Activated T-cell treated with anti-CD3 and anti-CD28 coated beads, Interleukin-2, amount 50 U/mL, for 24 hours (primary cell): ENCODE measurements at places on chromosomes 5 and 9.
A peak's percentile ranks its signal among the peaks of the same experiment; 100 is the strongest.

- no peak for DNase-seq
These were observed 227.8 kb upstream of the TBCA start for GRCh38 chr5:78003919-78004318.

GRCh38 chr9:129725795-129726251, 27.0 kb downstream of the PTGES start:
- no peak for DNase-seq

- no peak for DNase-seq
These were observed 60.1 kb upstream of the ITGA1 start for GRCh38 chr5:52727576-52727975.

GRCh38 chr5:81513982-81514381, 120.0 kb upstream of the ACOT12 start:
- DNase-seq = no peak

GRCh38 chr5:123450640-123451039, 27.4 kb upstream of the CEP120 start:
- no peak for DNase-seq

DNA sequence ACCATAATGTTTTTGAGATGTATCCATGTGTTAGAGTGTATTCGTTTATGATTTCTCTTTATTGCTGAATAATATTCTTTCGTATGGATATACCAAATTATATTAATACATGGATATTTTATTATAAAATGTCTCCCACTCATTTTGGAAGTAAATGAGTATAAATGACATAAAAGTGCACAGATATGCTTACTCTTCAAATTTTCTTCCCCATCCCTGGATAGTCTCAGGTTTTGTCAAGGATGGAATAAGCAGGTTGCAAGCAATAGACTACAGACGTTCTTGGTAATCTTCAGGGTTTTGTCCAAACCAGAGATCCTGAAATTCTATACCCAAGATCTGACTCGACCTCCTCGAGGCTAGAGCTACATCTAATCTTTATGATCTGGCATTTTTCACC, 50.7 kb downstream of the NIPAL4 start:
- no peak for DNase-seq

GRCh38 chr5:7000310-7000709, 287.1 kb downstream of the TENT4A start:
- no peak for DNase-seq

DNA sequence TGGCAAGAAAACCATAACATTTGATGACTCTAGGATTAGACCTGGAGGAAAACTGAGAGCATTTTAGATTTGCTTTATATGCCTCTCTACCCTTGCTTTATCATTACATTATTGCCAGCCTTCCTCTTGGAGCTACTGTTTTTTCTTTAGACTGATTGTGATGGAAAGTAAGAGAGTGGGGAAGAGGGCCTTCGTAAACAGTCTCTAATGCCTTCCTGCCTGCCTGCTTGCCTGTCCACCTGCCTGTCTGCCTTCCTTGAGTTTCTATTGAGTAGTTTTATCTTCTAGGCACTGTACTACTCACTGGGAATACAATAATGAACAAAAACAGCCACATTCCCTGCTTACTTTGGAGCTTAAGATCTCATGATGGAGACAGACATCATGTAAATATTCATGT, 189.3 kb downstream of the TRPM3 start:
- DNase-seq = no peak

GRCh38 chr9:82410866-82411265, 422.3 kb downstream of the SPATA31D1 start:
- no peak for DNase-seq

DNA sequence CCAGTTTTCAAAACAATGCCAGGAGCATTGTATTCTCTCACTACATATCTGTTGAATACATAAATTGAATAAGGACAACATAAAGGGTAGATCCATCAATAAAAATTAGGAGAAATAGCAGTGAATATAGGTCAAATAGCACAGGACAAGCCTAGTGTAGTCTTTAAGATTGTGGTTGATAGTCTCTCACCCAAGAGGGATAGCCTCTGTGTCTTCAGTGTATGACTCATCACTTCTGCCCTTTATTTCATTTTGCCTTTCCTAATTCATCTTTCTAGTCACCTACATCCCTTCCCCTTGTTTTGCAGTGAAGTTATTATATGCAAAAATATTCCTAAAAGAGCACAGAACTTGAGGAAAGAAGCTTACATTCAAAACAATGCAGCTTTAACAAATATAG, 335.0 kb upstream of the TUSC1 start:
- DNase-seq = no peak

- peak; percentile 49 for DNase-seq
These were observed 16.0 kb downstream of the TRMO start for GRCh38 chr9:97906236-97906831.

DNA sequence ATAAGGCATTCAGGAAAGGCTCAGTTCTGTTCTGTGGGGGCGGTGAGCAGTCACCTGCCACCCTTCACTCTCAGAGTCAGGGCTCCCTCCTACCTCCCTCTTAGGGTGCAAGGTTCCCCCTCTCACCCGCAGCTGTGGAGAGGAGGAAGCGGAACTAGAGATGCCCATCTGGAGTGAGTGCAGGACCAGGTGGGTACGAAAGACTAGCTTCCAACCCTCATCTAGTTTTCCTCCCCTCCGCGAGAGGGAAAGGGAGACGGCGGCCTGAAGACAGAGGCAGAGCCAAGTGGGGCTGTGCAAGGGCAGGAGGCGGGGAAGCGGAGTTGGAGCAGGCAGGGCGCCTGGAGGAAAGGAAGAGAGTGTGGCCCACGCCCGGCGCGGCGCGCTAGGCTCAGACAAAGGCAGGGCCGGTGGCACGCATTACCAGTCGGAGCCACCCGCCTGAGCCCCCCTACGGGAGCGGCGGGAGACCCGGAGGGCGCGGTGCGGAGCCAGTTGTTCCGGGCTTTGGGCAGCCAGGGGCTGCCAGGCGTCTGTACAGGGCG, 7.3 kb downstream of the PRR7 start:
- no peak for DNase-seq

DNA sequence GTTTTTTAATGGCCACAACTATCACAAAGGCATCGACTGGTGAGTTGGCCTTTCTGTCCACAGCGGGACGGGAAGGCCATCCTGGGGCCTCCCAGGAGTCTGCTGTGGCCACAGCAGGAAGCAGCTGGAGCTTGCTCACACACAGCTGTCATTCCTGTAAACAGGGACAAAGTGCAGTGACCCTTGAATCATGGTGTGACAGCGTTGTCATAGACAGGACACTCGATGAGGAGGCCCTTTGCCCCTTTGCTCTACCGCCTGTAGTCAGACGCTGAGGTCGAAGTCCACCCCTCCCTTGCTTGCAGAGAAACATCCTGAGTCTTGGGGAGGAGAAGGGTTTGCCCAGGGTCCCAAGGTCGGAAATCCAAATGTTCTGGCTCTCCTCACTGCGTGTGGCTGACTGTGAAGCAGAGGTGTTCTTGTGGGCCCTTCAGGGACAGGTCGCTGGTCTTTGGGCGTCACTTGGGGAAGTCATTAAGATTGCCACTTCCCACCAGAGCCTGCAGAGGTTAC, 35.1 kb downstream of the NDST1 start:
- DNase-seq = no peak

DNA sequence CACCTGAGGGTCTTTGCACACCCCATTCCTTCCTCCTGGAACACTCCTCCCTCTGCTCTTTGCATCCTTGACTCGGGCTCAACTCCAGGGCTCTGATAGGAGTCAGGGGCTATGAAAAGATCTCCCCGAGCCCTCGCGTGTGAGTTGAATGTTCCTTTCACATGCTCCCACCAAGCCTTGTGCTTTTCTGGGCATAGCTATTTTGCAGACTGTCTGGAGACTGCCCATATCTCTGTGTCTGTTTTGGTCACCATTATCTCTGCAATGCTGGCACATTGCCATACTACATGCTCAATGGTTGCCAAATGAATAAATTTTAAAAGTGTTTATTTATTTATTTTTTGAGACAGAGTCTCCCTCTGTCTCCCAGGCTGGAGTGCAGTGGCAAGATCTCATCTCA, 56.9 kb upstream of the PLPP1 start:
- DNase-seq = no peak

DNA sequence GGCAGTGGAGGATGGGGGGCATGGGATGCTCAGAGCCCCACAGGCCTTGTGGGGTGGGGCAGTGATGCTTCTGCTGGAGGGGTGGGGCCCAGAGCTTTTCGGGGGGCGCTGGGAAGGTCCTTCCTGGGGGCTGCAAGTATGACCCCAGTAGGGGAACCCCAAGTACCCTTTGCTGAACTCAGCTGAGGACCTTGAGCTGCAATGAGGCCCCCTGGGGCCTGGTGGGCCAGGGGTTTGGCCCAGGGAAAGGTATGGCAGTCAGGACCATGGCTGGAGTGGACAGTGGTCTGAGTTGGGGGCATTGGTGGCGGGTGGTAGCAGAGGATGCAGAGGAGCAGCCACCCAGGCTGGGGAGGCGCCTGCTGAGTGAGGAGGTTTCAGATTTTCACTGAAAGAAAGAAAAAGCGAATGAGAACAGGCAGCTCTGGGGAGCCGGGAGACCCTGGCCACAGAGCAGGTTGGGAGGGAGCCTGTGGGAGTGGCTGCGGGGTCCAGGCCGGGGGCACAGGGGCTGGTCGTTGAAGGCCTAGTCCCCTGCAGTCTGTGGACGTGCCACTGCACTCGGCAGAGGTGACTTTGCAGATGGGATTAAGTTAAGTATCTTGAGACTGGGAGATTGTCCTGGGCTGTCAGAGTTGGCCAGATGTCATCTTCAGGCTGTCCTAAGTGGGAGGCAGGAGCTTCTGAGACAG, 19.2 kb downstream of the WNK2 start:
- no peak for DNase-seq

DNA sequence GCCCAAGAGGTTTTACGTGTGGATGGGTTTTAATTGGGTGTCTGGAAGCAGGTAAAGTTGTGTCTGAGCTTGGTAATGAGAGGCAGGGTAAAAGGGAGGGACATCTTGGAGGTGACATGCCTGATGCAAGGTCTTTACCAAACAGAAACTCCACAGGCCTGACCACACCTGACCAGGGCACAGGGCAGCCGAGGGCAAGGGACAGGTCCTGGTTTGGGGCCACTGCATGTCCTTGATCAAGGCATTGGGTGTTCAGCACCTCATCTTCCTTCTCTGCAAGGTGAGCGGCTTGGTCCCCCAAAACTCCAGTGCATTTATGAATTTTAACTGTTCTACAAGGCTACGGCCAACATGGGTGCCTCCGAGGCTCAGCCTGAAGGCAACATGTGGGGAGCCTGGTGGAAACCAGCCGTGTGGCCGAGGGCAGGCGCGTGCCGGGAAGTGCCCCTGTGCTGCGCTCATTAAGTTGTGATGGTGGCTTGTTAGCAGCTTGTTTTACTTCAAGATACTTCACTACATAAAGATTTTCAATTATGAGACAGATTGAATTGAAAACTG, 30.7 kb upstream of the LPCAT1 start:
- no peak for DNase-seq

DNA sequence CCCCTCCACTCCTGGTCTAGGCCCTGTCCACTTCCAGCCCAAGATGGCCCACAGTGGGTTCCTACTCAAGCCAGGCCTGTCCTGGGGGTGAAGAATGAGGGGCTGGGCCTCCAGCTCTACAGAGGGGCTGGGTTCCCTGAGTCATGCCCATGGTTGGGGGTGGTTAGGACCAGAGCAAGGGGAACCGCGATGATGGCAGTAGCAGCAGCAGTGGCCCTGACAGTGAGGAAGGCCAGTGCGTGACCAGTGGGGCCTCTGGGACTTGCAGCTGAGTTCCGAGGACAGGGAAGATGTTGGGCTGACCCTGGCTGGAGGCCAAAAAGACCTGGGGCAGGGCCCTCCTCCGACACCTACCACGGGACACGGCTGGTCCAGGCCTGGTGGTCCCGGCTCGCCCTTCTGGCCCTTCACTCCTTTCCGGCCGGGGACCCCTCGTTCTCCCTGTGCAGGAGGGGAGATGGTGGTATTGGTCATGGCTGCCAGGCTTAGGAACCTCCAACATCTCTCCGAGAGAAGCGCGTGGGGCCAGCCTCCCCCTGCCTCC, 9.2 kb upstream of the PHYKPL start:
- no peak for DNase-seq

DNA sequence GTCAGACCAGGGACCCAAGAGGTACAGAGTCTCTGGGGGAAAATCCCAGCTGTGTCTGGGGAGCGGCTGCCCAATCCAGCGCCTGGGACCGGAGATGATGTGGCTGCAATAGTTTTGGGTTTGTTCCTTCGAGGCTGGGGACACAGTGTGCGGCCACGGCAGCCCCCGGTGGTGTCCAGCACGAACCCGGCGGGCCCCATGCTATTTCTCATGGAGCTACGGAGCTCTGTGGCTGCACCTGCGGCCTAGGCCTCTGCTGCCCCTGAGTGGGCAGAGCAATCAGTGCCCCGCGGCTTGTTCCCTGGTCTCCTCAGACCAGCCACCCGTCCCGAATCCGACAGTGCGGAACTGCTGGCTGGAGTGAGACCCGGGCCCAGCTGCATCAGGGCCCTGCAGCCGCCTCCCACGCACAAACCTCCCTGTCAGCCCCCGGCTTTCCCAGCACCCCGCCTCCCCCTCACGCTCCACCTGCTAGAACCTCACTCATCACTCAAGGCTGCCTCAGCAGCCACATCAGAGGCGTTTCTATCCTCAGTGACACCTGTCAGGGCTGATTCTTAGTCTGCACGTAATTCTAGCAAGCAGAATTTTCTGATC, 29.0 kb downstream of the SARDH start:
- DNase-seq = peak; percentile 62

GRCh38 chr9:117354244-117354847, 60.5 kb downstream of the ASTN2 start:
- DNase-seq = no peak

- DNase-seq = no peak
These were observed 50.3 kb downstream of the NSD1 start for GRCh38 chr5:177183766-177184360.

- peak; percentile 78 for DNase-seq
These were observed at the start of gene NKD2 for GRCh38 chr5:1008451-1009358. Gene NKD2 (plus strand): TSS chr5:1008802. CDS start chr5:1009058, 256 bp downstream.

GRCh38 chr5:126641387-126641786, 40.6 kb downstream of the PHAX start:
- no peak for DNase-seq

- DNase-seq = no peak
These were observed 1383.5 kb downstream of the PTPRD start for GRCh38 chr9:9229269-9229668.

DNA sequence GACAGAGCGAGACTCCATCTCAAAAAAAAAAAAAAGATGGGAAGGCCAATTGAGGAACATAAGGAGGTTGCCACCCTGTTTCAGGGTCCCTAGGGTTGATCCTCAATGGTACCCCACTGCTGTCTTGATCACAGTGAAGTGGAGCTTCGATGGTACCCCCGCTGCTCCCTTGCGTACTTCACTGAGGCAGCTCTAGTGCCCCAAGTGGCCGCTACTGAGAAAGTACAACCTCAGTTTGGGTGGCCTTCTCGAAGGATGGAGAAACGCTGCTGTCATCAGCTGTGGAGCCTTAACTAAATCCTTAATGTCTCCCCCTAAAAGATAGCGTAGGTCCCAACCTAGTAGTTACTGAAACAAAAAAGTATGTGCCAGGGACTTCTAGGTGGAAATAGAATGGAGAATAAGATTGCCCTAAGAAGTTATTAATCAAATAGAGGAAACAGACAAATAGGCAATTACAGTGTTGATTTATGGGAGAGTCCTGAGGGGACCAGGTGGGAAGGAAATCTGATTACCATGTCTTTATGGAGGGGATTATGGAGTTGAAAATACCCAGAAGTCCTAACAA, 6.3 kb downstream of the TESK1 start:
- DNase-seq = peak; percentile 68

GRCh38 chr5:56166671-56167385, 66.3 kb downstream of the ANKRD55 start:
- no peak for DNase-seq
